DMS79 (cell line): ENCODE measurements at places on chromosomes 11 and 22.

- no peak for DNase-seq
Observed at GRCh38 chr22:25078591-25078990, 121.1 kb upstream of the CRYBB3 start.

GRCh38 chr11:7892840-7893254, 38.2 kb downstream of the OR10A6 start:
- DNase-seq = peak; percentile 26

- DNase-seq = no peak
Observed at GRCh38 chr11:19216021-19216420, 14.2 kb upstream of the CSRP3 start.

- DNase-seq = no peak
Observed at GRCh38 chr11:117842131-117842941, 17.8 kb upstream of the FXYD2 start.

GRCh38 chr11:122102426-122102825, 13.6 kb downstream of the BLID start:
- no peak for DNase-seq

DNA sequence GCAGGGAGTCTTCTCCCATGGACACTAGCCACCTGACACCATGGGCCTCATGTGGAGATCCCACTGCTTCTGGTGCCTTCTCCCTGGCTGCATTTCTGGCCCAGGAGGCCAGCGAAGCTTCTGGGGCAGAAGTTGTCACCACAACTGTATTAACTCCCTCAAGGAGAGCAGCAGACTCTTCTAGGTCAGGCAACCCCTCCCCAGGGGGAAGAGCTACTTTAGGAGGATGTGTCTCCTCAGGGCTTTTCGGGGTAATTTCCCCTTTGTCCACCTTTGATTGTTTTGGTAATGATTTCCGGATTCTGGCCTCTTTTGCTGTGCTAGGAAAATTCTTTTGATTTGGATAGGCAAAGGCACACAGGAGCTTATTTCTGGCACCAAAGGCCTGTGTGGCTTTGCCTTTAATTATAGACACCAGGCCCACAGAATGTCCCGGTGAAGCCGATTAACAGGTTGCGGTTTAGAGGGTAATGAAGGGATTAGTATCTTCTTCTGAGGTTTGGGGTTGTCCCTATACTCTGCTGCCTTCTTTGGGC, 8.9 kb upstream of the UCP2 start:
- no peak for DNase-seq

GRCh38 chr11:86741839-86742805, 58.2 kb upstream of the PRSS23 start:
- no peak for DNase-seq

GRCh38 chr22:29138556-29139305, 65.9 kb downstream of the KREMEN1 start:
- DNase-seq = no peak
